ENCODE measurements at places on chromosomes 4 and X.

- no peak for DNase-seq
Measured at GRCh38 chr4:162506253-162506652, 342.5 kb upstream of the FSTL5 start.

- DNase-seq = no peak
Measured at GRCh38 chr4:53804719-53805118, 213.4 kb upstream of the LNX1 start.

DNA sequence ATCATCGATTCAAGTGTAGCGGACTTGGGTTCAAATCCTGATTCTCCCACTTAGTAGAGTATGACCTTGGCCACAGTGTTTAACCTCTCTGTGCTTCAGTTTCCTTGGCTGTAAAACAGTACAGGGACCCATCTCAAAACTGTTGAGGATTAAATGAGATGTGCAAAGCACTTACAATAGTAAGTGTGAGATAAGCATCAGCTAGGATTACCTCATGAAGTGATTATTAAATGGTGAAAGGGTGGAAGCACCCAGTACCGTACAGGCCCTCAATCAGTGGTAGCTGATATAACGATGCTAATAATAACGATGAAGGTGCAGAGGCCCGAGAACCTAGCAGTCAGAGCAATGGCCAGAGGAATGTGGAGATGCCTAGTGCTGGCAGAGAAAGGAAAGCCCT, 45.1 kb downstream of the PRPS1 start:
- DNase-seq = no peak

DNA sequence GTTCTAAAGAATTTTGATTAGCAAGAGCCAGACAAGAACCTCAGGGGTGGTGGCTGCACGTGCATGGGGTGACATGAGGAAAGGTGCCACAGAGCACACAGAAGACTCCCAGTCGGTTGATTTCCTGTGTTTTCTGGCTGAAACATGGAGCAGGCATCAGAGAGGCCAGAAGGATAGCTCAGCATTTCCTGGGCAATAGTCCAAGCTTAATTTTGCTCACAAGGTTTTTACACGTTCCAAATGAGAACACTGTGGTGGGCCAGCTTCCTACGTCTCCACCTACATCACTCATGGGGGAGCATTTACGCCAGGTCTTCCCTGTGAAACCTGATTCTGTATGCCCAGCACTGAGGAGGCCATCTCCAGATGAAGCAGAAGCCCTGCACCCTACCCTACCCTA, 212.5 kb upstream of the CLNK start:
- no peak for DNase-seq

DNA sequence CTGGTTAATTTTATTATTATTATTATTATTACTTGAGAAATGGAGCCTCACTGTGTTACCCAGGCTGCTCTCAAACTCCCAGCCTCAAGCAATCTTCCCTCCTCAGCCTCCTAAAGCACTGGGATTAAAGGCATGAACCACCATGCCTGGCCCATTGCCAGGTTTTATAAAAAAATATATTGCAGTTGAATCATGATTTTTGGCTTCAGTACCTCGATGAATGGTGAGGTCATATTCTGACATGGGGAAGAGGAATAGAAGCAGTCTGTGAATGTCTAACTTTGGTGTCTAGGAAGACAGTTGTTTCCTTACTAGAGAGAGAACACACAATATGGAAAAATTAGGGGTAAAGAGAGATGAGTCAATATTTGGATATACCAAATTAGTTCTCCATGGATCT, 32.0 kb downstream of the CCSER1 start:
- DNase-seq = no peak

DNA sequence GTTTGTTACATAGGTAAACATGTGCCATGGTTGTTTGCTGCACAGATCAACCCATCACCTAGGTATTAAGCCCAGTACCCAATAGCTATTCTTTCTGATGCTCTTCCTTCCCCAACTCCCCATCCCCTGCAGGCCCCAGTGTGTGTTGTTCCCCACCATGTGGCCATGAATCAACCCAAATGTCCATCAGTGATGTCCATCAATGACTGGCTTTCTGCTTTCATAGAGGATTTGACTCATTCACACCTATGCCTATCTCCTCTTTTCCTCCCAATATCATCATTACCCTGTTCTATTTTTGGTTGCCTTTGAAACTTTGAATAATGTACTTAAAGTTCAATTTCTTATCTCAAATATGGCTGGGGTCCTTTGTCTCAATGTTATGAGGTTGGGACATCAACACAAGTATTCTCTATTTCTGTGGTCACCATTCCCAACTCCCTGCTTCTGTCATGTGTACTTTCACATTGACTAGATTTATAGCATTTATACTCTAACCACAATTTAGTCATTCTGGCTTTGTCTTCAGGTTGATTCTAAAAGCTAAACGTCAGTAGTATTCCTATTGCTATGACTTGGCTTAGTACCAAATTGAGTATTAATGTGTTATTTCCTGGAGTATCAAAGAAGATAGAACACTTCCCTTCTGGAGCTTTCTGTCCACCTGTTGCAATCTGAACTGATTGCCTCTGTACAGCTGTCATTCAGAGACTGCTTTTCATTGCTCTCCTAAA, 107.2 kb downstream of the TAB3 start:
- DNase-seq = no peak

GRCh38 chr4:124534131-124534530, 178.4 kb downstream of the ANKRD50 start:
- no peak for DNase-seq

GRCh38 chrX:11446949-11447348, 153.7 kb downstream of the AMELX start:
- no peak for DNase-seq

GRCh38 chr4:158013858-158014257, 159.0 kb downstream of the GASK1B start:
- DNase-seq = no peak

DNA sequence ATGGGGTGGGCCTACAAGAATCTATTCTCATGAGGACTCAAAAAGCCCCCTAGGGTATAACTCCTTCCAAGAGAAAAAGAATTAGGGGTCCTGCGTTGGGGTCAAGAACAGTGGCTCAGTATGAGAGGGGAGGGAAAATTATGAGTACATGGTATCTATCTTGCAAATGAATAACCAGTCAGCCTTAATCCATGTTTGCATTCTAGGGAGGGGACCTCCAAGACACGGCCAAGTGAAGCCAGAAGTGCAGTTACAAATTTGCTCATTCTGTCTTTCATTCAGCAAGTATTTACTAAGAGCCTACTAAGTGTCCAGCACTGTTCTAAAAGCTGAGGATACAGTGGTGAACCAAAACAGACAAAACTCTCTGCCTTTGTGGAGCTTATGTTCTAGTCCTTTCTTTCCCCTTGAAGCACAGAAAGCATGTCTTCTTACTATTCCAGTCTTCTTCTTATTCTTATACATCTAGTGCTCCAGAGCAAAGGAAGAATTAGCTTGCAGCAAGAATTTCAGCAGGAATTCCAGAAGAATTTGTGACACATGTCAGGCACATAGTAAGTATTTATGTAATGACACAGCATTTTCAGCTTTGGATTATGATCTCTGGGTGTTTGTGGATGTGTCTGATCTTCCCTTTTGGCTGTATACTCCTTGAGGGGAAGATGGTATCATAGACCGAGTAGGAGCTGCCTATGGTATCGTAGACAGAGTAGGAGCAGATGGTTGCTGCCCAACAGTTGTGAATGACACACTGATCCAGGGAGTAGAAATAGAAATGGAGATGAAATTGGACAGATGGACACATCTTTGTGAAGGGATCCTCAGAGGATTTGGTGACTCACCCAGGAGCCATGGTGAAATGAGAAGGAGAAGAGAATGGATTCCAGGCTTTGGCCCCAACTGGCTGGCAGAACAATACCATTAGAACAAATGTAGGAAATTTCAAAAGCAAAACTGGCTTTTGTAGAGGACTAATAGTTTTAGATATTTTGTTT, 75.9 kb downstream of the COQ2 start:
- DNase-seq = no peak

DNA sequence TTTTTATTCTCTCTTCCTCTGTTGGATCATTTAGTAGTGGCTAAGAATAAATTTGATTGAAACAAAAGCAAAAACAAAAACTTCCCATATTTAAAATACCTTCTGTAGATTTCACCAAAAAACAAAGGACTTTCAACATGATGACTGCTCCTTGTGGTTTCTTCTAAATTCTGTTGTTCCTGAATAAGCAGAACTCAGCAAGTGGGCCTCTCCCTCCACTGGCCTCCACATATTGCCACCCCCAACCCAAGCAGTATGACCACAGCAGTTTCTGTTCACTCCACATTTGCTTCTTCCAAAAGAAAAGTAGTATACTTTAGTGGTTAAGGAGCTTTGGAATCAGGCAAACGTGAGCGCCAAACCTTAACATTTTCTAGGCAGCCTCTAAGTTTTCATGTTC, 114.7 kb downstream of the COX18 start:
- DNase-seq = no peak

GRCh38 chr4:38656111-38656510, 7.9 kb upstream of the KLF3 start:
- no peak for DNase-seq

GRCh38 chr4:114599231-114599902, 760 bp downstream of the UGT8 start:
- DNase-seq = no peak

- no peak for DNase-seq
Measured at GRCh38 chr4:2077537-2078460, 18.7 kb downstream of the NAT8L start.

DNA sequence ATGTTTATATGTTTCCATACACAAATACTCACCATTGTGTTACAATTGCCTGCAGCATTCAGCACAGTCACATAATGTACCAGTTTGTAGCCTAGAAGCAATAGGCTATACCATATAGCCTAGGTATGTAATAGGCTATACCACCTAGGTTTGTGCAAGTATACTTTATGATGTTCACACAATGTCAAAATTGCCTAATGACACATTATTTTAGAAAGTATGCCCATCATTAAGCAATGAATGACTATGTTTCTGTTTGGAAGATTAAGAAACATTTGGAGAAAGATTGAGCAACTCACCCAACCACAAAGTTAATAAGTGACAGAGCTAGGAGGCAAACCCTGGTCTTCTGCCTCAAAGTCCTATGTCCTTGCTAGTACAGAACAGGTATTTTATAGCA, 96.8 kb upstream of the GRIA3 start:
- DNase-seq = no peak

GRCh38 chrX:9494771-9495170, 29.9 kb downstream of the TBL1X start:
- DNase-seq = no peak

DNA sequence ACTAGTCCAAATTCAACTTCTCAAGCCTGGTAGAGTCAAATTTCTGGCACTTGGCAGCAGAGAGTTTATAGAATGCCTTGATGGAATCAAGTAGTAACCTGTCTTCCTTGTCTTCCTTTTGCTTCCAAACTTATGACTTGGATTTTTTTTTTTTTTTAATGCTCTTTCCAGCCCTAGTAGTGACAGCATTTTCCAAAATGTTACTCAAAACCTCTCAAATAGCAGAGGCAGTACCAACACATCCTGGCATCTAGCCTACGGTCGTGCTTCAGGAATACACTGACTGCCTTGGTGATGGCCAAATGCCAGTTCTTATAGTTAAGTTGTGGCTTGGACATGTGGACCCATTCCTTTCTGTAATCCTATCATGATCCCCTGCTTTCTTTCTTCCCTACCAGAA, 46.0 kb downstream of the GALNT7 start:
- no peak for DNase-seq

DNA sequence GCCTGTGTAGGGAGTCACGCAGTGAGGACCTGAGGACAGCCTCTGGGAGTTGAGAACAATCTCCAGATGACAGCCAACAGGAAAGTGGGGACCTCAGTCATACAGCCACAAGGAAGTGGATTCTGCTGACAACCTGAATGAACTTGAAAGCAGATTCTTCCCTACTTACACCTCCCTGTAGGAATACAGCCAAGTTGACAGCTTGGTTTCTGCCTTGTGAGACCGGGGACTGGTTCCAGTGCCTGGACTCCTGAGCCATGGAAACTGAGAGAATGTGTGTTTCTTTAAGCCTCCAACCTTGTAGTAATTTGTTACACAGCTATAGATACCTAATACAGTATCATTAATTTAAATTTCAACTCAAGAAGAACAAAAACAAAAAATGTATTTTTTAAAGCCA, 107.5 kb downstream of the CNKSR2 start:
- no peak for DNase-seq

DNA sequence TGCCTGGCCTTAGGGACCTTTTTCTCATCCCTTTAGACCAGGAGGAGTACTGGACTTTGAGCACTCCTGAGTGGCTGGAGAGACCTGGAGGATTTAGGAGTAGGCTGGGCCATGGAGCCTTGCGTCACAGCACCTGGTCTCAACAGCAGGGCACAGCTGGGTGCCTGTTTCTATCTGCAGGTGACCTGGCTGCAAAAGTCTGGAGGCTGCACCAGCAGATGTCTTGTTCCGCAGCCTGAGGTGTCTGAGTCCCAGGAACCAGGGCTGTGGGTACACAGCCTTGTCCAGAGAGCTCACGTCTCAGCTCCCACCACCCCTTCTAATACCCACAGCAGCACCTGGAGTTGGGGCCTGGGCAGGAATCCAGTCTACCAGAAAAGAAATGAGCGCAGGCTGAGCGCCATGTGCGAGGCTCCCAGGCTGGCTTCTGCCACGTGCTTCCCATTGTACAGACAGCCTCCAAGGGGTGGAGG, 5.0 kb upstream of the NSD2 start:
- no peak for DNase-seq

- no peak for DNase-seq
Measured at GRCh38 chr4:113293043-113293560, 243.6 kb downstream of the ANK2 start.

DNA sequence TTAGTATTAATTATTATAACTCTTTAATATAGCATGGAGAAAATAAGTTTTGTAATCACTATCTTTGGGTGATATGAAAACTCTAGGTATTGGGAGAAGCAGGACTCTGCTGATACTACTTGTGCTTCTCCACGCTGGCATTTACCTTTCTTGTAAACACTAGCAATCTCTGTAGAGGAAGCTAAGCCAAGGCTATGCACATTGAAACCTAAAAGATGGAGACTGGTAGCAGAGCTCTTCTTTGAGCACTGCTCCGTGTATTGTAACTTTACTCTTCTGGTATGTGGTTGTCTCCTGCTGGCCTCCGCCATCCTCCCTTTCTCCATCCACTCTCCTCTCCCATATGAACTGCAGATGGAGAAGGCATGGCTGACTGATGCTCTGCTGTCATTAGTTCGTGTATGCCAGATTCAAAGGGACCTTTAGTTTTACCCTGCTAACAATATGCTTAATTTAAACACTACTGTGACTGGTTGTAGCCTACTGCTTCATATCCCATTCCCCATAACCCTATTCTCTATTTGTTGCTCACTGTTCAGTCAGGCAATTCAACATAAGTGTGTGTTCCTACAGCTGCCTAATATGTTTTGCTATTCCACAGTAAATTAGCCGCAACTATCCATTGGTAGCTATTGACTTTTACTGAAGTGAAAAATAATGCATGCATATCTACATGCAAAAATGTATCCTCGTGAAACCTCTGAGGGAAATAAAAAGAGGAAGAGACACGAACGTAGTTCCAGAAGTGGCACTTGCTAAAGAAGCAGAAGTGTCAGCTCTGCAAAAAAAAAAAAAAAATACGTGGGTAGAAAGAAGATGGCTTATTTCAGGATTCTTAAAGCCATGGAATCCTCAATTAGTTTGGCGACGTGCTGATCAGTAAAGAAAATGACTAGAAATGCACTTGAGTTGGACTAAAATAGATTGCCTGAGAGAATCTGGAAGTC, 55.6 kb upstream of the CCSER1 start:
- DNase-seq = no peak

All from omental fat pad (tissue), 4 donors.